C1 segment of cervical spinal cord (tissue), 14 donors: ENCODE measurements at places on chromosomes 6 and 20.

- no peak for DNase-seq
Observed at GRCh38 chr6:157232161-157232895, 91.0 kb downstream of the TMEM242 start.

GRCh38 chr6:158771399-158772152 is 47.6 kb downstream of the EZR start:
- DNase-seq: no peak

GRCh38 chr20:59222253-59223181 is 58.9 kb downstream of the ZNF831 start:
- peak; percentile 75 for DNase-seq

GRCh38 chr20:50924261-50924920 is 6.8 kb downstream of the ADNP start:
- no peak for DNase-seq

GRCh38 chr6:2179950-2180349 is 65.5 kb downstream of the GMDS start:
- no peak for DNase-seq

DNA sequence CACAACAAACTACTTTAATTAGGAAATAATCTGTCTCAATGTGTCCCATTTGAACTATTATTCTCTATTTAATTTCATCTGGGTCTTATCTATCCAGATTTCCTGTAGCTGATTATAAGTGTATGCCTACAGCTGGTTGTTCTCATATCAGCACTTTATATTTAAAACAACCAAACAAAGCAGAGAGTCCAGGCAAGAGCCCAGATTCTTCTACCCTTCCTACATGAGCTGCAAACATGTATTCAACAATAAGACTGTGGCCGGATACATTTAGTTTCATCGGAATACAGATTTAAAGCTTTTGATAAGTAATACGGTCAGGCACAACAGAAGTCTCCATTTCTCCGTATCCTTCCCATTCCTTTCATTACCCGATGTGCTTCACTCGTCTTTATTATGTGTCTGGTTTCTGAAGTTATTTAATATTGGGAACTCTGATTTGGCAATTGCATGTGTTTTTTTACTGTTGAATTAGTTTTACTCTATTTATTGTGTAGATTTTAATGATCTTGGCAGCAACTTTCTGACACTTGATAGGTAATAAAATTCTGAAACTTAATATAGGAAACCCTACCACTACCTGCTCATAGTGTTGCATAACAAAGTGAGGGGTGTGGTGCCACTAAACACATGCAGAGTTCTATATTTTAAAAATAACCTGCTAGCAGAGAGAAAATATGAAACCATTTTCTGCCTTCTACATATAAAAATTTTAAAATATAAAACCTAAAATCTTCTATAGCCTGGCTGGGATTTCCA is 653.5 kb upstream of the PTCHD4 start:
- DNase-seq: no peak

DNA sequence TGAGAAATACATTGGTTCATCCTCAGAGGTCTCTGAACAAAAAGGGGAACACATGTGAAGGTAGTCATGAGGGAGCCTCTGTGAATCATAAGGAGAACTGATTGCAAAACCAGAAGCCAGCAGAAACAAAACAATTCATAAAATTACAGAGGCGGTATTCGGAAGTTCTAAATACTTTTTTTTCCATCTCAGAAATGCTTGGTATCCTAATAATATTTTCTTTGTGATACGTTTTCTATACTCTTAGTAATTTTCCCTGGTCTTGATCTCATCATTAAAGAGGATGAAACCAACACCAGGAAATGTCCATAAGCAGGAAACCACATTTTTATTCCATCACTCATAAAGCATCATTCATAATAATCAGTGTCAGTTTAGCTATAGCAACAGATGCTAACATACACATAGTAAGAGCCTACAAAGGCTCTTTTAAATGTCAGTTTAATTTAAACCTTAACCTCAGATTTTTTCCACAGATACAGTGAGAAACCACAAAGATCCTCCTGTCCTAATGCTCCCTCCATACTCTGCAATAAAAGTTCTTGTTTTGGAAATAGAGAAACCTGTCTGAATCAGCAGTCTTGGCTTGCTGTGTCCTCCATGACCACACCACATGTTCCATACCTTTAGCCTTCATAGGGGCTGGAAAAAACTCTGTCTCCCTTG is 29.2 kb downstream of the SGK1 start:
- no peak for DNase-seq

- no peak for DNase-seq
Observed at GRCh38 chr6:98871057-98871456, 36.7 kb downstream of the POU3F2 start.

- DNase-seq: no peak
Observed at GRCh38 chr6:129793447-129793846, 67.7 kb downstream of the TMEM244 start.

DNA sequence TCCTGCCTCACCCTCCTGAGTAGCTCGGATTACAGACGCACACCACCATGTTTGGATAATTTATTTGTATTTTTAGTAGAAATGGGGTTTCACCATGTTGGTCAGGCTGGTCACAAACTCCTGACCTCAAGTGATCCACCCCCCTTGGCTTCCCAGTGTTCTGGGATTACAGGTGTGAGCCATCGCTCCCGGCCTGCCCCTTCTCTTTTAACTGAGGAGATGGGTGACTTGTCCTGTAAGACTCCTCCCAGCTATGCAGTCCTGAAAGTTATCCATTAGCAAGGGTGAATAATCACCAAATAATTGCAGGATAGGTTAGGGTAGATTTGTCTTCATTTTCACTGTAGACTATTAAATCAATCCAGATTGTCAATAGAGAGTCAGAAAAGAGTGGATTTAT is 40.5 kb upstream of the JARID2 start:
- DNase-seq: no peak

GRCh38 chr6:142746524-142746923 is 198.5 kb downstream of the HIVEP2 start:
- no peak for DNase-seq

DNA sequence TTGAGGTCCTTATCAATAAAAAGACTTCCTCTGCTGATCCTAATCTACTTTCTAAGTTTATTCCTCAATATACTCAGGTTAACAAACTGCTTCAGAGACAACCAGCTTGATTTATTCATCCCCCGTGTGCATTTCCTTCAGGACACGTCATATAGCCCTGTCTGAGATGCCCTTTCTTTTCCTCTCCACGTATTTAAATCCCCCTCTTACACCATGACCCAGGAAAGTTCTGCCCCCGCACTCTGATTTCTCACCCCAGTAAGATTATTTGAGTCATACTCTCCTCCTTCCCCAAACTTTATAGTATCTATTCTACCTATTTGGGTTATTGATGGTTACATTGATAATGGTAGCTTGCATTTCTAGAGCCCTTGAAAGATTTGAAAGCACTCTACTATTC is 9.8 kb upstream of the CGA start:
- DNase-seq: no peak

- DNase-seq: no peak
Observed at GRCh38 chr6:31701666-31702404, 1.3 kb downstream of the ABHD16A start.

DNA sequence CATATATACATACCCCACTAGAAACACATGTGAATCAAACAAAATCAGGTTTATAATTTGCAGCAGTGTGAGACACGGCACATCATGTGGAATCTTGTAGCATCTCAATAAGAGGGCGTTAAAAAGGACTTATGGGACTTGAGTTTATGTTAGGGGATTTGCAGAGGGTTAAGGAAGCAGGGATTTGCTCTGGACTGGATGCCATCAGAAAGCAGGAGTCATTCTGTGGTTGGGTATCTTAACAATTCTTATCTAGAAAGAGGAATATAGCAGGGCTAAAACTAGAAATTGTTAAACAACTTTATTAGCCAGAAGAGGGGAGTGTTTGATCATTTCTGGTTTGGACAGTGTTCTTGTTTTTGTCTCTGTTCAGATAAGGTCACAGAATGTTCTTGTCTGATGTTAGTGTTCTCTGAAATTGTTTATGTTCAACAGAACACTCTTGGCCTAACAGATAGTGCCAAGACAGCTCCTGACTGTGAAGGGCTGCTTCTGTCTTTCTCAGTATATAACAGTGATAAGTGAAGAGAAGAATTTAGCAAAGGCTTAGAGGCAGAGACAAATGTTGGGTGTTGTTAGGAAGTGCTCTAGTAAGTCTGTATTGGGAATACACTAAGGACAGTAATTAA is 39.2 kb downstream of the LIN28B start:
- DNase-seq: no peak

DNA sequence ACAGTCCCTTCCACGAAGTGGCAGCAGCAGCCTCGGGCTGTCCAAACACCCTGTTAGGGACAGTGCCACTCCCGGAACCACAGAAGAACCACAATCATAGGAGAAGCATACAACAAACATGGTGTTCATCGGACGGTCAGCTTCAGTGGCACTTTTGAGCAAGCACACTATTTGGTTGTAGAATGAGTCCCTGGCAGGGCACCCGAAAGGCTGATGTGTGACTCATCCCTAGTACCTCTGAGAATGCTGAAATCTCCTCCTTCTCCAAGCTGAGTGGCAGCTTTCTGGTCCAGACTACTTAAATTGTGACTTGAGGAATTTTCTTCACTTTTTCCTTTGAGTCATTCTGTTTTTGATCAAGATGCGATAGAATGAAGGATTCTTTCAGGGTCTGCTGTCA is 282.5 kb downstream of the ESR1 start:
- DNase-seq: no peak

DNA sequence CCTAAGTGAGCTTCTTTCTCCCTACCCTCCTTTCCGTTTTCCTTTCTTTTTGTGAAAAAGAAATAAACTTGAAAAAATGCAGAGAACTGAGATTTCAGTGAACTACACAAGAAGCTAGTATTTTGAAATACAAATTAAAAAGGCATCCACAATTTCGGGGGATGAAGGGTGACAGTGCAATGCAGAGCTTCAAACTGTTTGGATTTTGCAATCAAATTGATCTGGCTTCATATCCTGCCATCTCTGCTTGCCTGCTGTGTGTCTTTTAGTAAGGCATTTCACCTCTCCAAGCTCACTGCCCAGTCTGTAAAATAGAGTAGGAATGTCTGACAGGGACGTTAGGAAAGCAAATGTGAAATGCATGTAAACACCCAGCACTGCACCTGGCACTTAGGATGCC is 258.0 kb downstream of the HACE1 start:
- DNase-seq: no peak

DNA sequence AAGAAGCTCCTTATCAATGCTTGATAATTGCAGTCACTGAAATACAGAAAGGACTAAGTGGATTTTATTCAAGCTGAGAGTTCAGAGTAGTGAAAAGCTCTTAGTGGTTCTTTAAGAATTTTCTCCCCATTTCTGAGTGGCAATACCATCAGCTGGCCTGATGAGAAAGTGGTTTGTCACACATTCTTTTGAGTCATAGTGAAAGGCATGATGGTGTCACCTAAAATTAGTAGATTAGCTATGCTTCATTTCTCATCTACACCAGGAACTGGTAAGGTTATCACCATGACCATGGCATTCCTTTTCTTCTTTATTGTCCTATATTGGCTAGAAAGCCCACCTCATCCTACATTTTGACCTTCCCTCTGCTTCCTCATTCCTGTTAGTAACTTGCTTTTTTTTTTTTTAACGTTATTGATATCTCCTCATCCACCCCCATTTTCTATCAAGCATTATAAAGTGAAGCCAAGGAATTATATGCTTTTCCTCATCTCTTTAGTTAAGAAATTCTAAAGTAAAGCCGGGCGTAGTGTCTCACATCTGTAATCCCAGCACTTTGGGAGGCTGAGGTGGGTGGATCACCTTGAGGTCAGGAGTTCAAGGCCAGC is 67.4 kb upstream of the LOC128125822 start:
- no peak for DNase-seq

- no peak for DNase-seq
Observed at GRCh38 chr6:9494864-9495263, 920.0 kb downstream of the TFAP2A start.

DNA sequence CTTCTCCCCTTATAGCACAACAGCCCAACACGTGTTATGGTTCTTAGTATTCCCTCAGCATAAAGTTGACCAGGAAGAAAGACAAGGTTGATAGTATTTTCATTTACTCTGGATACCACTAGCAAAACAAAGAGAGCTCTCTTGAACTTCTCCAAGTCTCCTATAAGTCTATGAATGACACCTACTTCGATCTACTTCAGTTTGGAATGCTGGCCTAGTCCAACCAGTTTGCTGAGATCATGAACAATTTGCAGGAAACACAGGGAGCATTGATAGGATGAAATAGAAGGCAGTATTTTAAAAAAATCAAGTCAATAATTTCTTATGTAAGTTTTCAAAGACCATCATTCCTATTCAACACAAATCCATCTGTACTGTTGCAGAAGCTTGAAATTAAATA is 93.6 kb downstream of the GJA10 start:
- no peak for DNase-seq

DNA sequence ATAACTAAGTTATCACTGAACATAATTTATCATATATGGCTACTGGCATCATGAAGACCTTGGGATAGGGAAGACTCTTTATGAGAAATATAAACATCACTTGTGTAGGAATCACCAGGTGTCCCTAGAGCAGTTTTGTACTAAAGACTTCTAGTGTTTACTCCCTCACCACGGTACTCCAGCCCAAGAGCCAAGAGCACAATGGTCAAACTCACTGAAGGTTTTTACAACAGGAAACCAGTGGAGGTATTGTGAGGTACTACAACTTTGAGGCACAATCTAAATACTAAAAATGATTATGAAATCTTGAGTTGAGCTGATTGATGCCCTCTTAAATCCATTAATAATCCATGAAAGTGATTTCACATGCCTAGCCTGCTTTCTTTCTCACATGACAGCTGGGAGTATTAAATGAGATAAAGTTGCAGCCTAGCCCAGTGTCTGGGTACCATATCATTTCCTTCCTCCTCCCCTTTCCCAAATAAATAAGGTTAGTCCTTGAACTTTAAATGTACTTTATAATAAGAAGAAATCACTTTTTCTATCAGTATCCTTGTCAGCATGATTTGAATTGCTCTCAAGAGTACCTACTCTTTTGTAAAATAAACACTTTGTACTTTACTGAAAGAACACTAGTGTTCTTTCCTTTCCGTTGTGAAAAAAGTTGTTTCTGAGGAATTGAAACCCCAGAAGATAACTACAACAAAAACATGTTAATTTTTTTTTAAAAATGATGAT is 26.5 kb downstream of the GLO1 start:
- no peak for DNase-seq

DNA sequence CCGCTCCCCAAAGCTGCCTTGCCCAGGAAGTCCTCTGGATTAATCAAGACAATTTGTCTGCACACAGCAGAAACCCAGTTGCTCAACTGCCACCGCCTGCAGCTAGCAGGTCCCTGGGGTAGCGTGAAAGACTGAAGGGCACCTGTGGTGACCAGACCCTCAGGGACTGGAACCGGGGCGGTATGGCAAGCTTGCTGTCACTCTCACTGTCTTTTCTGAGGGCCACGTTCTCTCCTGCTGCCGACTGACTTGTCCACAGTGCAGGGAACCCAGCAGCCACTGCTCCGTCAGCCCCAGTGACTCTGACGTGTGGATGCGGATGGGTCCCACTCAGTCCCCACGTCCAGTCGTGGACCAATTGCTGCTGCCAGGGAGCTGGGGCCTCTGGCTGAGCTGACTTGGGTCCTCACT is 72.8 kb upstream of the PMEPA1 start:
- DNase-seq: no peak

GRCh38 chr20:54263116-54263690 is 55.3 kb downstream of the PFDN4 start:
- no peak for DNase-seq
